ENCODE measurements at places on chromosomes 3 and 15.

- no peak for DNase-seq
Observed at GRCh38 chr3:124425972-124426371, 304.3 kb upstream of the UMPS start.

GRCh38 chr3:3918763-3919162, 119.5 kb downstream of the LRRN1 start:
- no peak for DNase-seq

- no peak for DNase-seq
Observed at GRCh38 chr3:178420033-178420432, 116.2 kb upstream of the KCNMB2 start.

- DNase-seq: no peak
Observed at GRCh38 chr3:183359036-183359435, 69.4 kb downstream of the MCF2L2 start.

- DNase-seq: no peak
Observed at GRCh38 chr15:36172955-36173354, 406.5 kb upstream of the CDIN1 start.

GRCh38 chr3:182212479-182213076, 500.9 kb downstream of the SOX2 start:
- DNase-seq: no peak

DNA sequence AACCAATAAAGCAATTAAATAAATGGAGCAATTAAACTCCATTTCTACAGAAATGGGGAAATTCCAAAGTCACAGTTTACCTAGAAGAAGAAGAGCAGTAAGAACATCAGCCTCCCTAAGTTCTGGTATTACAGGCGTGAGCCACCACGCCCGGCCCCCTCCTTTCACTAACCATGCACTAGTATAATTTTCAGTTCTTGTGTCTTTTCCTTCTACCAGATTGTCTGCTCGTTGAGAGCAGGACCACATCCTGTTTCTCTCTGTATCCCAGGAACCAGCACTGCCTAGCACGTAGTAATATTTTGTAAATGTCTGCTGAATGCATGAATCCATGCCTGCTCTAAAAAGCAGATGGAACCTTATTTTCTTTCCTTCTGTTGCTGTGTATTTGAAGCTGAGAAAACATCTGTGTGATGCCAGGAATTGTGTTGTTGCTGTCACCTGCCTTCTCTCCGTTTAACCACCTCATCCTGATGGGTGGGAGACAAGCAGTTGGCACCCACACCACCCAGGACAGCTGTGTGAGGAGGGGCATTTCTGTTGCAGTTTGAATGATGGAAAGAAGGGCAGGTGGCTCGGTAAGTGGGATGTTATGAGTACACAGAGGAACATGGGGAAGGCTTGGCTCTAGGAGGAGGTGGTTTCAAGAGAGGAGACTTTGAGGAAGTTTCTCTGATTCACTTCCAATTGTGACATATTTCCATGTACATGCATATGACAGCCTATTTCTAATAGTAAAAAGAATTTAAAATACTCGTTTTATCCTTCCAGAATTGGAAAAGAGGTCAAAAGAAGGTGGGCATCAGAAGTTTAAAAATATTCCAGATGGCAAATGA, 30.1 kb downstream of the PXYLP1 start:
- no peak for DNase-seq

DNA sequence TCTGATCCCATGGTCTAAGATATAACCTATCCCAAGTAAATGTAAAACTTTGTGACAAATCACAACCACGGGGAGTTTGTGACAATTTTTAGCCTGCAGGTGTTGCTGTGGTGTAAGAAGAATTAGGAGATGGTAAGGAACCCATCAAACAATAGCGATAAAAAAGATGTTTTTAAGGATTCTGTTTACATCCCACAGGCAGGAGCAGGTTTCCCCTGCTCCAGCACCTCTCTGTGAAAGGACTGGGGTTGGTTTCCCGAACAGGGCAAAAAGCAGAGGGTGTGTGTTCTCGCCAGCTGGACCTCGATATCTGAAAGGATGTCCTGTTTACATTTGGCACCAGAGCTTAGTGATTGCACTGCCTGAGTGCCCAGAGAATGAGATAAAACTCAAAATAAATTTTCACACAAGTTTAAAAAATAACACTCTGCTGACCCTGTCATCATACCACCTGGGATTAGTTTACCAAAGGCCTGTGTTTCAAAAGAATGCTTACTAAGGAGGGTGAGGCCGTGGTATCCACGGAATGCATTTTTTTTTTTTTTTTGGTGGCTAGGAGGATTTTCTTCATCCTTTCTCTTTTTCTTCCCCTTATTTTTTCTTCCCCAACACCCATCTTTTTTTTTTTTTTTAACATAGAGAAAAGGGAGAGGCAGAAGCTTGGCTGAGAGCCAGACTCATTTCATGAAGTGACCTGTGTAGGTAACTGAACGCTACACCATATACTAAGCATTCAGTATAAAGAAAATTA, 151.8 kb upstream of the DPH6 start:
- no peak for DNase-seq

DNA sequence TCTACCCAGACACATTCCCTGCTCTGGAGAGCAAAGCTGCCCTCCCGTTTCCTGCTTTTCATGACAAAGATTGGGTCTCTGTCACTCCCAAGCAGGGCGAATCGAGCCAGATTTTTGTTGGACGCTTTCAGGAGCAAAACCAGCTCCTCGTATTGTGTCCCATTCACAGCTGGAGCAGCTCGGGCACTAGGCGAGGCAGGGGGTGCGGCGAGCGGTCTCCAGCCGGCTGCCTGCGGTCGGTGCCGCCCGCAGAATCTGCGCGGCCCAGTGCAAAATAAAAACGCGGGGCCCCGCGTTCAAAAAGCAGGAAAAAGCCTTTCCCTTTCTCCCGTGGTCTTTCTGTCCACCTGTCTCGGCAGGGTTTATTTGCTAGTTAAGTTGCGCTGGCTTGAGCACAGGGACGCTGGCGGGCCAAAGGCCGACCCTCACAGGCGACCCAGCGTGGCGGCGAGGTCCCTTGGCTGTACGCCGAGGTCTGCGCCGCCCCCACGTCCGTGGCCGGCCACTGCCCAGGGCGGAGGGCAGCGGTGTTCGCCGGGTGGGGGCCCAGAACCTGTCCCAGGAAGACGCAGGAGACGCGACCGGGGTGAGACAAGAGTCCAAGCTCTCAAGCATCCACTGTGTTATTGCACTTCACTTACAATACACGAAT, 71.2 kb downstream of the CYP19A1 start:
- DNase-seq: no peak

GRCh38 chr3:21551019-21551418, 200.0 kb downstream of the ZNF385D start:
- DNase-seq: no peak

DNA sequence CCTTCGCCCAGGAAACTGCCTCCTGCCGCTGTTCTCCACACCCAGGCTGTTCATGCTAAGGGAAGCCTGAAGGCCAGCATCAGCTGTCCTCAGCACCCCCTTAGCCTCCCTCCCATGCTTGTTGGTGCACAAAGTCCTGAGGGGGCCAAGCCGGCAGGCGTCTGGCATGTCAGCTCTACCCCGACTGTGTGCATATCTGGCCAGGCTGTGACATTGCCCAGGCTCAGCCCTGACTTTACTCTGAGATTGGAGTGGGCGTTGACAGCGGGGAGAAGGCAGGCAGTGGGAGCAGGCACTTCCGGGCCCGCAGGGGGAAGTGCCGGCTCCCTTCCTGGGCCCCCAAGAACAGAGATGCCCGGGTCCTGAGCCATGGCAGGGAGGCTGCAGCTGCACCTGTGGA, 492.2 kb downstream of the AGBL1 start:
- DNase-seq: no peak

GRCh38 chr3:28022916-28023315, 218.5 kb upstream of the CMC1 start:
- DNase-seq: no peak

DNA sequence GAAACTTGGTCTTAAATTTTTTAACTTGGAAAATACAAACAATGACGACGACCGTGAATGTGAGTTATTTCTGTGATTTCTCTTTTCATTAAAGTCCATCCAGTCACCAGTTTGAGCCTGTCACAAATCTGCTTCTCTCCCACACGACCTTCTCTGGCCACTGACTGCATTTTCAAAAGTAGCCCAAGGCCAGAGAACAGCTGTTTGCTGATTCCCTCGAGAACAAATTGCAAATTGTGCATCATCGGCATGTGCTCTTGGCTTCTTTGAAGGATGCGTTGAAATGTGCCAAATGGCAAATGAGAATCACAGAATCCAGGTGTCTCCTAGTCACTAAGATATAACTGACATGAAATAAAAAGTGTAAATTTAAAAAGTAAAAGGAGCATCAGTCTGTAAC, 106.4 kb downstream of the AQP9 start:
- no peak for DNase-seq

GRCh38 chr3:139202226-139202958, 141.4 kb upstream of the MRPS22 start:
- DNase-seq: no peak

- DNase-seq: no peak
Observed at GRCh38 chr15:44471885-44472455, 44.5 kb downstream of the CTDSPL2 start.

DNA sequence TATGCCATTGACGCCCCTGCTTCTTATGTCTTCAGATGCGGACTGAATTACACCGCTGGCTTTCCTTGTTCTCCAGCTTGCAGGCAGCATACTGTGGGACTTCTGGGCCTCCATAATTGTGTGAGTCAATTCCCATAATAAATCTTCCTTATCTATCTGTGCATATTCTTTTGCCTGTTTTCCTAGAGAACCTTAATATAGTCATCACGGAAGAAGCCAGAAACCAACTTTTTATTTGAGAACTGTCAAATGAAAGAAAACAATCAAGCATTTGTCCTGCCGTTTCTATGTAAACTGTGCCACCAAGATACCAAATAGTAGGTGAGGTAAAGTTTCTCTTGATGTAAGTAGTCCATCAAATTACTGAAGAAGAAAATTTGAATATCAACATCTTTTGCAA, 51.8 kb upstream of the B3GALNT1 start:
- no peak for DNase-seq

- peak; percentile 12 for DNase-seq
Observed at GRCh38 chr15:76336254-76337058, at the start of gene ISL2. TSS of gene ISL2 (plus strand) at chr15:76336773. CDS start at chr15:76336884, 111 bp downstream.

DNA sequence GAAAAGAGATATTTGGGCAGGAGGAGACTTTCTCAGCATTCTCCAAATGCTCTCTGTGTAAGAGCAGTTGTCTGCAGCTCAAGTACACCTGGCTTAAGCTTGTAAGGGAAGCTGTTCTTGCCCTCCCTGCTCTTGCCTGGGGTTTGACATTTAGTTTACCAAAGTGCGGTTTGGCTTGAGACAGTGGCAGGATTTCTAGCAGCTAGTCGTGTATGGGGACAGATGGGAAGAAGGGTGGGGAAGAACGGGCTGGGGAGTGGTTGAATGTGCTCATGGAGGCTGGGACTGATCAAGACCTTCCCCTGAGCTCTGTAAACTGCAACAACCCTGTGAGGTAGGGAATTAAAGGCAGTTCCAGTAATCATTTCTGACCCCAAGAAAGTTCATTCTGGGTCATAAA, 39.8 kb downstream of the SQOR start:
- no peak for DNase-seq

GRCh38 chr15:65993762-65994161, 124.5 kb downstream of the RAB11A start:
- no peak for DNase-seq

GRCh38 chr15:44882499-44882968, 74.0 kb upstream of the TERB2 start:
- DNase-seq: no peak

GRCh38 chr3:161770484-161771386, 274.1 kb downstream of the OTOL1 start:
- no peak for DNase-seq

DNA sequence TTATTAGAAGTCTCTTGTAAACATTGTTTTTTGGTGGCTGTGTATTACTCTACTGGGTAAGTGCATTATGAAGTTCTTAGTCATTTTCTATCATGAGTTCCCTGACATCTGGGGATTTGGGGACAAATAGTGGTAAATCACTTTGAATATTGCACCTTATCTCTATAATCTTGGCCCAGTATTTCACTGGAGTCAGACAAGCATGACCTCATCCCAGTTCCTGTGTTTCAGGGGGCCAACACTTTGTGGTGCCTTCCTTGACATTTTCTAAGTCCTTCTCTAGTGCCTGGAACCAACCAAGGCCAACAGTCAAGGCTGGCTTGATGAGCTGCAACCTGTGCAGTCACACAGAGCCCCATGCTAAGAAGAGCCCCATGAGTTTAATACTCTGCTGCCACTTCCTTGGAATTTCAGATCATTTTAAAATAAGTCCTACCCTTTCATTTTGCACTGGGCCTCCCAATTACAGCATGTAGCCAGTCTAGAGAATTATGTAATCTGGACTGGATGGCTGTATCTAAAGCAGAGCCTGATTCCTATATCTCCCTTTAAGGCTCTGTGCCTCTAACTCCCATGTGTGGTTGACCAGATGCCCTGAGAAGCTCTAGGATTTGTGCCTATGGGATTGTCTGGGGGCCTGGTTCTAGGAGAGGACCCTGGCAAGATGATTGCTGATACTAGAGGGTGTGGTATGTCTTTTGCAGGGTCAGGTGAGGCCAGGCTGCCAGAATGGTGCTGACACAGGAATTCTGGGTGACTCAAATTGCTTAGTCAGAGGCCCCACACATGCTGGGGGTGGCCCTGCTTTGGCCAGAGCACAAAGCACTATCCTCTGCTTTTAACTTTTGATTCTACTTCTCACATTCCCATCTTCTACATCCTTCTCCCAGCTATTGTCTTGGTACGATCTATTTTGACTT, 319.6 kb upstream of the TBC1D5 start:
- no peak for DNase-seq

DNA sequence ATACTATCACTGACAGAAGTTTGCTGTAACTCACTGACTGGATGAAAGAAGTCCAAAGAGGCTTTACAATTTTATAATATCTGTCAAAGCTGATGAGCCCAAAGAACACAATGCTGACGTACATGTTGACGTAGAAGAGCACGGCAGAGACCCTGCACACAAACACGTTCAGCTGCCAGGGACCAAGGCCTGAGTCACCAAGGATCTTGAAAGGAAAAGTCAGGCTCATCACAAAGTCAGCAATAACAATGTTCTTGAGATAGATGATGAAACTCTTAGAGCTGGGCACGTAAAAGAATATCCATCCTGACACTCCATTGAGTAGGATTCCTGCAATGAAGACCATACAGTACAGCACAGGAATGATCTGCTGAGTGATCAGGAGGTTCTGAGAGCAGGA, 10.9 kb upstream of the GPR171 start:
- DNase-seq: no peak

GRCh38 chr3:31442755-31443154, 90.0 kb upstream of the STT3B start:
- DNase-seq: no peak

- no peak for DNase-seq
Observed at GRCh38 chr3:138180375-138181029, 5.8 kb upstream of the DBR1 start.

- DNase-seq: no peak
Observed at GRCh38 chr15:80958818-80959495, 30.7 kb downstream of the MESD start.
